ENCODE measurements at places on chromosomes 13 and 19. TPM values are rescaled to one million over a fixed set of nuclear protein-coding genes. Genes with fewer than 3 reads are reported as not detected.

Gene KLK4
- polyA plus RNA-seq = not detected

- DNase-seq = no peak
Observed at GRCh38 chr19:54918499-54918898, 12.6 kb downstream of the NCR1 start.

GRCh38 chr13:108950333-108951010, 321.1 kb downstream of the MYO16 start:
- no peak for DNase-seq

GRCh38 chr13:74246487-74246886, 112.3 kb upstream of the KLF12 start:
- DNase-seq = no peak

DNA sequence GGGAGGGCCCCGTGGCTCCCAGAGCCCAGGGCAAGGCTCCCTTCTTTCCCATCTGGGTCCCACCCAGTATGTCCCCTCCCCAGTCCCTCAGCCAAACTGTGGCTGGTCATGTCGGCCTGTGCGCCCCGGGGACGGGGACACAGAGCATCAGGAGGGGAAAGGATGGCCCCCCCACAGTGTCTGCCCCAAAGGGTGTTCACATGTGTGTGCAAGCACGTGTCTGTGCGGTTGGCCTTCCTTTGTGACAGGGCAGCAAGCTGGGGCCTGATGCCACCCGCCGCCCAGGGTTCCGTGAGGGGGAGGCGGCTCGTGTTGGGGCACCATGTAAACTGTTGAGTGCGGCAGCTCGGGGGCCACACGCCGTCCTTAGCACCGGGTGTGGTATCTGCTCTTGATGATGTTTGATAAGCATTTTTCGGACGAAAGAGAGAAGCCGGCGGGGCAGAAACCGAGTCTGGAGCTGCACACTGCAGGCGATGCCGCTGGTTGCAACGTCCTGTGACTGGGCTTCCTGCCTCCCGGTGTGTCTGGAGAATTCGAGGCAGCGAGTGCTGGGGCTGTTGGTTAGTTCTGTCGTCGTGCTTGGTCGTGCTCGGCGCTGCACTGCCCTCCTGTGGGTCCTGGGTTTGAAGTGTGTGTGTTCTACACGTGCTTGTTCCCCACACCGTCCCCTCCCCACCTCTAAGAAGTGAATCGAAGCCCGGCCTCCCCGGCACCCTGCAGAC, 18.4 kb downstream of the GNA11 start:
- DNase-seq = no peak

Gene AMH
- polyA plus RNA-seq = 1.2 TPM

- no peak for DNase-seq
Observed at GRCh38 chr13:22846551-22846950, 334.2 kb upstream of the SGCG start.

GRCh38 chr13:30863796-30864195, 42.3 kb upstream of the MEDAG start:
- no peak for DNase-seq

Gene OR4F17
- not detected for polyA plus RNA-seq

Gene ZNF578
- polyA plus RNA-seq = 7.9 TPM

- no peak for DNase-seq
Observed at GRCh38 chr13:62333466-62333865, 917.8 kb upstream of the PCDH20 start.

Gene ZNF564
- 15.4 TPM for polyA plus RNA-seq

DNA sequence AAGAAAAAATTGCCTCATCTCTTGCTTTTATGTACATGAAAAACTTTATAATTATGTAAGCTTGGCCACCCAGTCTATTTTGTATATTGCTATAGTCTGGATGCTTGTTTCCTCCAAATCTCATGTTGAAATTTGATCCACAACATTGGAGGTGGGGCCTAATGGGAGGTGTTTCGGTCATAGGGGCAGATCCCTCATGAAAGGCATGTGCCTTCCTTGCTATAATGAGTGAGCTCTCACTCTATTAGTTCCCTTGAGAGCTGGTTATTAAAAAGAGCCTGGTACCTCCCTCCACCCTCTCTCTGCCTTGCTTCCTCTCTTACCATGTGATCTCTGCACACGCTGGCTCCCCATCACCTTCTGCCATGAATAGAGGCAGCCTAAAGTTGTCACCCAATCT, 1005.1 kb downstream of the PCDH9 start:
- DNase-seq = no peak

Gene MBD3L2B
- not detected for polyA plus RNA-seq

- no peak for DNase-seq
Observed at GRCh38 chr13:114199954-114200353, 20.9 kb downstream of the CFAP97D2 start.

Gene KIR3DL2
- not detected for polyA plus RNA-seq

DNA sequence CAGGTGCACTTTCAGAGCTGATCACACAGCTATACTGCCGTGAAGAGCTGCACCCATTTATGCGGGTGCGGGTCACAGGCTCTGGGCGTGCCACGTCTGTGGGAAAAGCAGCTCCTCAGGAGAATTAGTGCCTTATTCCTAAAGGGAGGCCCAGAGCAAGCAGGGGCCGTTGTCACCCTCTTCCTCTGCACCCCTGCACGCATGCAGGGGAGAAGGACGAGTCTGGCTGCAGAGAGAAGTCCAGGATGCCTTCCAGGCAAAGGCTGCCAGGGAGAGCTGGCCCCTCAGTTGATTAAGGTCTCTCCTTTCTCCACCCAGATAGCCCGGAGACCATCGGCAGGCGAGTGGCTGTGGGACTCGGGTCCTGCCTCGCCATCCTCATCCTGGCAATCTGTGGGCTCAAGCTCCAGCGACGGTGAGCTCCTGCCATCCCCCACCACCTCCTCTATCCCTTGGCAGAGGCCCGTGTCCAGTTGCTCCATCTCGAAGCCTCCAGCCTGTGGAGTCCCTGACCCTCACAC, 3.1 kb upstream of the FFAR1 start:
- no peak for DNase-seq

- DNase-seq = no peak
Observed at GRCh38 chr13:114107686-114108081, 24.7 kb downstream of the RASA3 start.

Gene TMEM190
- polyA plus RNA-seq = 0.36 TPM

Gene CRB3
- polyA plus RNA-seq = 22.0 TPM

DNA sequence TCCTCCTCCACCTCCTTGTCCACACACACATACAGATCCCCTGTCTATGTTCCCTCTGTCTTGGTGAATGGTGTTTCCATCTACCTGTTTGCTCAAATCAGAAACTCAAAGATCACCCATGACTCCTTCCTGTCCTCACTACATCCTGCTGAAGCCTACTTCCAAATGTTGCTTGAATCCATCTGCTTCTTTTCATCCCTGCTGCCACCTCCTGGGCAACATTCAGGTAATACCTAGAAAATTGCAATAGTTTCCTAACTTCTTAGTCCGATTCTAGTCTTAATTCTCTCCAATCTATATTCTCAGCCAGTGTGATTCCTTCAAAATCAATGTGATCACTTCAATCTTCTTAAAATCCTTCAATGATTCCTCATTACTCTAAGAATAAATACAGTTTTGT, 155.5 kb upstream of the STARD13 start:
- DNase-seq = no peak

DNA sequence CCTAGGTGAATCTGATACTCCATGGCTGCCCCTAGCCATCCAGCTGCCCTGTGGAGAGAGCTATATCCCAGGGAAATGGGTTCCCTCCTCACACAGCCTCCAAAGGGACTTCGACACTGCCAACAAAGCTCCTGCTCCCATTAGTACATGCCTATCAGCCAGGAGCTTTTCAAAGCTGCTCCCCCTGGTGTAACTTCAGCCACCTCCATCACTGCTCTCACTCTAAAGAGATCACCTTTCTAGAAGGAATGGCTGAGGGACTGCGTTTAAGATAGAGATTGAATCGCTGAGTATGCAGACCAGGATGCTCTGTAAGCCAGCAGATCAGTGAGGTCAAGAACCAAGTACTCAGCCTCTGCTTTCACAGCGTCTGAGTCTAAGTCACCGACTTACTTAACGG, 213.7 kb downstream of the NALCN start:
- no peak for DNase-seq
